ENCODE measurements at places on chromosomes 2 and 18.

- DNase-seq: no peak
These were observed 163.0 kb upstream of the PXDN start for GRCh38 chr2:1907291-1907690.

GRCh38 chr18:76425146-76426131 is 69.6 kb downstream of the ZNF516 start:
- DNase-seq: no peak

DNA sequence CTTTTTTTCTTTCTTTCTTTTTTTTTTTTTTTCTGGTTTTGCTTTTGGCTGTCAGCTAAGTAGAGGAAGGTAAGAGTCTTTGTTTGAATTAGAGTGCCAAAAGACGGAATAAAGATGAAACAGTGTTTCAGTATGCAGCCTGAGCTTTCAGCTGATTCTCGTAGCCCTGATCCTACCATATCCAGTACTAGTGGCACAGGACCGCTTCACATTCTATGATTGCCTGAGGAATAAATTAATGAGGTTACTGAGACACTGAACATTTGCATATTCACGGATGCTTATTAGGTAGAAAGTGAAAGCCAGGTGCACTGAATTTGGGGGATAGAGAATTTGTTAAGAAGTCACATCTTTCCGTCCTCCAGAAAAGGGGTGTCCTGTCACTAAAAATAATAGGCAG is 421.5 kb upstream of the POU3F3 start:
- no peak for DNase-seq

DNA sequence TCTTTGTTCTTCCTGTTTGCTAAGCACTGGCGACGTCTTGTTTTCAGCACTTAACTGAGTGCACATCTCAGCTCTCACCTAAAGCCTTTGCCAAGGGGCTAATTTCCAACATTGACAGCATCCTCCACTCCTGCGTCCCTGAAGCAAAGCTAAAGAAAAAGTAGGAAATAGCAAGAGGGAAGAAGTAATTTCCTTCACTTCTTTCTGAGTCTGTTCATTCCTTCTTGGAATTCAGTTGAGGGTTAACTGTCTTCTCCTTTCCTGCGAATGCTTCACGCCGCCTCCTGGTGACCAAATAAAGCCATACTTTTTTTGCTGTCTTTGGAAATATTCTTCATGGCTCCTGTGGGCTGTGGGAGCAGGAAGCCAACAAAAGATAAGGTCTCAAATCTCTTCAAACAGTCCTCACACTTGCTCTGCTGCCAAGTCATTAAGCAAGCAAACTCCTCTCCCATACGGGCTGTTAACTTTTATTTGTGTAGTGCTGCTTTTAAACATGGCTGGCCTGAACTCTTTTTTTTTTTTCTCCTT is 100.9 kb downstream of the DPP10 start:
- DNase-seq: no peak

- DNase-seq: no peak
These were observed 18.4 kb downstream of the METTL21A start for GRCh38 chr2:207606829-207607228.

DNA sequence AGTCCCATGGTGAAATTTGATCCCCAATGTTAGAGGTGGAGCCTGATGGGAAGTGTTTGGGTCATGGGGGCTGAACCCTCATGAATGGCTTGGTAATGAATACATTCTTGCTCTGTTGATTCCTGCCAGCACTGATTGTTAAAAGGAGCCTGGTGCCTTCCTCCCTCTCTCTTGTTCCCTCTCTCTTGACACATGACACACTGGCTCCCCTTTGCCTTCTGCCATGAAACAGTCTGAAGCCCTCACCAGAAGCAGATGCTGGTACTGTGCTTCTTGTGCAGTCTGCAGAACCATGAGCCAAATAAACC is 30.6 kb upstream of the EPC2 start:
- DNase-seq: no peak

- no peak for DNase-seq
These were observed 9.6 kb downstream of the MRPL30 start for GRCh38 chr2:99190548-99190947.

GRCh38 chr2:53744395-53745065 is 23.1 kb upstream of the CHAC2 start:
- no peak for DNase-seq

DNA sequence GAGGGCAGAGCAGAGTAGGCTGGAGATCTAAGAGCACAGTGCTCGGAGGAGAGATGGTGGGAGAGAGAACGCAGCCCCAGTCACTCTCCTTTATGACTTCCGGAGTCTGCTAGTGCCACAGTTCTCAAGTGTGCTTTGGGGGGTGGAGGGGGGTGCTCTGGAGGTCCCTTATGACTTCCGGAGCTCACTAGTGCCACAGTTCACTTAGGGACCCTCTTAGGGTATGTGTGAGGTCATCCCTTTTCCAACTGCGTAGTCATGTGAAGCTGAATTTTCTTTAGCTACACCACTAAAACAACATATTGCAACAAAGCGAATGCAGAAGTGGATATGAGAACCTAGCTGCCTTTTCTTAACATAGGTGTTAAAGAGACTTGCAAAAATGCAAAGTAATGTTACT is 153.7 kb upstream of the KCTD1 start:
- no peak for DNase-seq

GRCh38 chr2:209298601-209299000 is 125.2 kb upstream of the MAP2 start:
- no peak for DNase-seq

DNA sequence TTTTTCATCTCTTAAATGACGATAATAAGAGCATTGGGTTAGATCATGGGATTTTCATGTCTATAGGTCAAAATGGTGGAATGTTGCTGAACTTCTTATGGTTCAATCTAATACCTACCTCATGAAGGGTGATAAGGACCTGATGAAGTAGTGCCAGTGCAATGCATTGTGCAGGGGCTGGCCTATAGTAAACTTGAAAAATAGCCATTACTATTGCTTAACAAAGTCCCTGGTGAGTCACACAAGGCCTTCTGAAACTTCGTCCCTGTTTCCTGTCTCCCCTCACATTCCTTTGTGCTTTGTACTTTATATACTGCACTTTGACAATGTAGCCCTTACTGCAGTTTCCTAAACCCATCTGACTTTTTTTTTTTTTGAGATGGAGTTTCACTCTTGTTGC is 515.9 kb downstream of the SLC4A3 start:
- DNase-seq: no peak

DNA sequence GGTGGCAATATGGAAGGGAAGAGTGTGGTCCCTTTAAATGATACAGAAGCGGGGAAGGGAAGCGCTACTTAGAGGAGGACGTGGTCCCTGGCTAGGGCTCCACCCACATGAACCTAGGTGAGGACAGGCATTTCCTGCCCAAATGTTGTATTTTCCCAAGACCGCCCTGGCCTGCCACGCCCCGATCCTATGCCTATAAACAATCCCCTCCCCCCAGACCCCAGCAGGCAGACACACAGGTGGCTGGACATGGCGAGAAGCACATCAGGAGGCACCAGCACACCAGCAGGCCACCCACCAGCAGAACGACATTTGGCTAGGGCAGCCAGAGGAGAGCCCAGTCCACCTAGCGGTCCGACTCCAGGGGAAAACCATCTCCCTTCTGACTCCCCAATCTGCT is 47.2 kb downstream of the METTL8 start:
- DNase-seq: no peak

DNA sequence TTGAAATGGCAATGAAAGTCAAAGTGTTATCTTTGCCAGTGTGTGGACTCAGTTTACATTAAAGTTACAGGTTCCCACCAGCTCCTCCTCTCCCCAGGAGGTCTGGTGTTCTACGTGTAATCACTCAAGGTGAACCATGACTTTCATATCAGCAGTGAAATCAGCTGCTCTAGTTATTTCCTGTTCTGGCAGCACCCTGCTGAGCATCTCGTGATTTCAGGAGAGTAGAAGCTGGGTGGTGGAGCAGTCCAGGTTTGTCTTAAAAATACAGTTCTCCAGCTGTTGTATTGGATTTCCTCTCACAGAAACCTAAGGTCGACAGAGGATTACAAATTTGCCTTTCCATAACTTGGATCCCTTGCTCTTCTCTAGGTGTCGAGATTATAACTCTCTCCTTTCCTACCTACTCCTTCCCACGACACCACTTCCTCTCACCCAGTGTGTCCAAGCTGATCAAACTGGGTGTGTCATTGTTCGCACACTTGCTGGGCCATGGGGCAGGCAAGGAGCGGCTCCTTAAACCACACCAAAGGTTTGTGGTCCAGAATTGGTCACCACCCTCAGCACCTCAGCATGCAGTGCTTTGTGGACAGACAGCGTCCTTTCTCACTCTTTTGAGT is 13.0 kb upstream of the ARHGAP25 start:
- DNase-seq: no peak

DNA sequence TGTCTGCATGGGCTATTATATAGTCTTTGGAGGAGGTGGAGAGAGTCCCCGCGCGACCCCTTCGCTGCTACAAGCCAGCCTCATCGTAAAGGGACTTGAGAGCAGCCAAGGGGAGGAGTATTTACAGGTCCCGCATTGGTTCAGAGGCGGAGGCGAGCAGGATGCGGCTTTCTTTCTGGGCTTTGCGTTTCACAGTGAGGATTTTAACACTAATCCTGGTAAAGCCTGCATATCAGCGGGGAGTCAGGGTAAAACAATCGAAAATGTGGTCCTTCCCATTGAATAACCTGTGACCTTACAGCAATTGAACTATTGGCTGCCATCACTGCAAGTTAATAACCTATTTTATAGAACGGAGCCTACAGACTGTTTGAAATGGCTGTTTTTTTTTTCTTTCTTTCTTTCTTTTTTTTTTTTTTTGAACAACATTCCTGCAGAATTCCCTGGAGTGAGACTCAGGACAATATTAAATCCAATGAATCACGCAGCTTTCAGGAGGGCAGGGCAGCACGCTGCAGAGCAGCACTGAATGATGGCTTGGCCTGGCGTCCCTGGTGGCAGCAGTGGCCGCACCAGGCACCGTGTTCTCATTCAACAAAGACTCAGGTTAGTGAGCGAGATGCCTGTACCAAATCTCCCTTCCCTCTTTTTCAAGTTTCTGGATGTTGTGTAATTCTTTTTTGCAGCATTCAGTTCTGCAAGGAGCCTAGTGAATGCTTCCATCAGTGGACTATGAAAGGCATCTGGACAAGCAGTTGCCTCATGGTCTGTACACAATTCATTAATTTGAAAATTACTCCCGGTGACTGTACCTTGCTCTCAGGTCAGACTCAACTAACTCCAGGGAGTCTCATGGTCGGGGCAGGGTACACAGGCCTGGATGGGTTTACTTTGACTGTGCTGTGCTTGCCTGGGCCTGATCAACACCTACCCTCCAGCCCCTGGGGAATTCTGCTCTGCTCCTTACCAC is 19.8 kb downstream of the SMIM21 start:
- DNase-seq: no peak
